ENCODE measurements at places on chromosomes 5 and 9.

- no peak for DNase-seq
Measured at GRCh38 chr9:89410022-89410421, 87.9 kb downstream of the SEMA4D start.

GRCh38 chr5:174876-175465 is 16.3 kb upstream of the LRRC14B start:
- DNase-seq = no peak

DNA sequence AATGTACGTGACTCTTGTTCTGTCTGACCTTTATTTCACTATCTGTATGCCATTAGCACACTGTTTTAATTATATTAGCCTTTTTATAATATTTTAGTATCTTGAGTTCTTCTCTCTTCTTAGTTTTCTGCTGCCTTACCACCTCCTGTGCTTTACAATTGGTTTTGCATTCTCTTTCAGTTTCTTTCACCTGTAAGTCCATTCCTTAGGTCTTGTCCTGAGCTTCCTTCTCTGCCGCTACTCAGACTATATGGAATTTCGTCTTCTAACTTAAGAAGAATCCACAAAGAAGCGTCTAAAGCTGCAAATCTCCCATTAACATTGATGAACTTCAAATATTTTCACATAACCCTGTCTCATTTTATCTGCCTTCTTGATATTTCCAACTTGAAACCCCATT is 642.9 kb downstream of the MAT2B start:
- no peak for DNase-seq

- no peak for DNase-seq
Measured at GRCh38 chr5:107820429-107820828, 149.7 kb upstream of the EFNA5 start.

- no peak for DNase-seq
Measured at GRCh38 chr9:89317282-89317681, 1.0 kb upstream of the SECISBP2 start.

GRCh38 chr9:85428230-85428629 is 313.5 kb downstream of the AGTPBP1 start:
- DNase-seq = no peak

- no peak for DNase-seq
Measured at GRCh38 chr5:9439531-9440292, 106.2 kb downstream of the SEMA5A start.

GRCh38 chr5:18551716-18552115 is 917.5 kb downstream of the TAF11L14 start:
- no peak for DNase-seq

- DNase-seq = no peak
Measured at GRCh38 chr9:13264788-13265187, 14.7 kb downstream of the MPDZ start.

- DNase-seq = no peak
Measured at GRCh38 chr5:157324237-157324636, 58.3 kb downstream of the CYFIP2 start.

DNA sequence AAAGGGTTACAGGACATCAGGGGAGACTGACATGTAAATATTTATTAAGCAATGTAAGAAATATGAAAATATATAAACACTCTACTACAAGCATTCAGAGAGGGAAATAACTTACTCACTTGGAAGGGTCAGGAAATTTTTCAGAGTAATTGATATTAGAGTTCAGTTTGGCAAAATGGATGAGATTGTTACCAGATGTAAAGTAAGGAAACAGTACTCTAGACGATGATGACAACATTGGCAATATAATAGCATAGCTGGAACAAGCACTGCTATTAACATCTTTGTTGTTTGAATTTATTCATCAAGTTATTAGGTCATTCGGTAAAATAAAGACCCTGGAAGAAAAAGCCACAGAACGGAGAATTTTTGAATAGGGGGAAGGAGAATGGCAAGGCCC is 49.1 kb downstream of the GNA14 start:
- no peak for DNase-seq

GRCh38 chr5:149129181-149129580 is 12.1 kb upstream of the ABLIM3 start:
- no peak for DNase-seq

- no peak for DNase-seq
Measured at GRCh38 chr5:67612961-67613360, 416.4 kb upstream of the CD180 start.

GRCh38 chr5:160271396-160271795 is 41.0 kb downstream of the CCNJL start:
- no peak for DNase-seq

GRCh38 chr9:10045598-10045997 is 567.2 kb downstream of the PTPRD start:
- DNase-seq = no peak

DNA sequence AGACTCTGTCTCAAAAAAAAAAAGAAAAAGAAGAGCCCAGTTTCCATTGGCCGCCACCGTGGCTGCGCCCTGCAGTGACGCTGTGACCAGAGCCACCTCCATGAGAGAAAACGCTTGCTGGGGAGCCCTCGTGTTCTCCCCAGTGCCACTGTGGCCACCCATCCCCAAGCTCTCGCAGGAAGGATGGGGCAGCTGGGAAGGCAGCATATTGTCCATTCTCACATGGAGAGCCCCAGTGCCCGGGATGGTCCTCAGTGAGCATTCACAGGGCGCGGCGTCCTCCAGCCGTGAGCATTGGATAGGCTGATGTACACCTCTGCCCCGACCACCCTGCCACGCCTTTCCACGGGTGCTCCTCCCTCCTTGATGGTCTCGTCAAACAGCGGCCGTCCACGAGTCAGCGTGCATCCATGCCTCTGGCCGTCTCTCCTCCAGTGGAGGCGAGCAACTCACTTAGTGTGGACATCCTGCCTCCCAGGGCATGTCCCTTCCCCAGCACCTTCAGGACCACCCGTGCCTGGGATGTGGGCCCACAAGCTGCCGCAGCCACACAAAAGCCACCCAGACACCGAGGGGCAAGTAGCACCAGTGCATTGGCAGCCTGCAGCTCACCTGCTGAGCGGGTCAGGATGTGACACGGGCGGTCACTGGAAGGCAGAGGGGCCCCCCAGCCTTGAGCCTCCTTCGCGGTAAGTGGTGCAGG is 23.4 kb upstream of the SLC6A19 start:
- no peak for DNase-seq
